ENCODE measurements at places on chromosomes 5 and 9. TPM values are rescaled to one million over a fixed set of nuclear protein-coding genes. Genes with fewer than 3 reads are reported as not detected.

Gene SLC34A3
- total RNA-seq: not detected

Gene PFN3
- not detected for total RNA-seq

Gene OLFM1
- 0.44 TPM for total RNA-seq

Gene SPATA6L
- 0.43 TPM for total RNA-seq

Gene ARL14EPL
- total RNA-seq: not detected

Gene PRR7
- total RNA-seq: 8.6 TPM

Gene HSD17B3
- not detected for total RNA-seq

Gene OTP
- total RNA-seq: not detected

Gene PCDHA8
- under 0.01 TPM for total RNA-seq

Gene PPP2R2B
- total RNA-seq: not detected

Gene PHF24
- total RNA-seq: not detected

Gene CBY3
- total RNA-seq: 0.29 TPM

Gene DDX4
- total RNA-seq: not detected

Gene RNF38
- total RNA-seq: 11.6 TPM

Gene IRX1
- total RNA-seq: not detected

Gene SHC3
- total RNA-seq: 15.3 TPM

Gene SPINK13
- total RNA-seq: not detected

Gene C9orf153
- under 0.01 TPM for total RNA-seq

Gene CEL
- total RNA-seq: not detected

Gene SH3GL2
- 0.72 TPM for total RNA-seq

Gene DPM2
- 14.7 TPM for total RNA-seq

Gene APBB3
- total RNA-seq: 31.1 TPM

Gene PTBP3
- total RNA-seq: 23.4 TPM

Gene XPA
- total RNA-seq: 7.4 TPM

Gene TNFSF8
- total RNA-seq: not detected

Gene FOXE1
- 0.22 TPM for total RNA-seq

Gene NMUR2
- under 0.01 TPM for total RNA-seq

Gene SLIT3
- total RNA-seq: 0.66 TPM

Gene CDX1
- total RNA-seq: 0.57 TPM

Gene BTNL9
- not detected for total RNA-seq

Gene SAXO1
- not detected for total RNA-seq

Gene EQTN
- not detected for total RNA-seq

Gene CSF1R
- 1.1 TPM for total RNA-seq

Gene SOX30
- not detected for total RNA-seq

Gene TMEM267
- total RNA-seq: 17.2 TPM

Gene NEURL1B
- total RNA-seq: 0.44 TPM

Gene SPATA31A3
- total RNA-seq: not detected

Gene NCS1
- 26.5 TPM for total RNA-seq

Gene RETREG1
- total RNA-seq: 0.66 TPM

Data from placental pericyte (primary cell).